ENCODE measurements at places on chromosomes 1 and 21.

- DNase-seq: no peak
Observed at GRCh38 chr1:57325117-57325516, 98.7 kb downstream of the DAB1 start.

GRCh38 chr1:222994511-222995235, 148.4 kb downstream of the TLR5 start:
- DNase-seq: no peak

DNA sequence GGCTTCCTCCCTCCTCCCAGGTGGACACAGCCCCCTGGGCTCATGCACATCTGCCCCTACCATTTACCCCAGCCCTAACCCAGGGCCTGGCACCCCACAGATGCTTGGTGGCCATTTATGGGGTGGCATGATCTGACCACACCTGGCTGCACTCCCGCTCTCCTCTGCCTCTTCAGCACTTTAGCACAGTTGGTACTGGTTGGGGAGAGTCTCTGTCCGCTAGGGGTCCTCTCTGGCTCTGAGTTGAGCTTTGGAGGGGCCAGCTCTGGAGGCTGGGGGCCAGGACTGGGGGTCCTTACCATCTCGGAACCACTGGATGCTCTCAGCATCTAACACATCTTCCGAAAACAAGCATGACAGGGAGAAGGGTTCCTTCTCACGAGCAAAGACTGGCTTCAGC, 17.4 kb downstream of the MYOM3 start:
- DNase-seq: no peak

GRCh38 chr1:94832446-94832845, 12.3 kb downstream of the SLC44A3 start:
- no peak for DNase-seq

GRCh38 chr1:153640861-153641260, 7.0 kb downstream of the CHTOP start:
- no peak for DNase-seq

DNA sequence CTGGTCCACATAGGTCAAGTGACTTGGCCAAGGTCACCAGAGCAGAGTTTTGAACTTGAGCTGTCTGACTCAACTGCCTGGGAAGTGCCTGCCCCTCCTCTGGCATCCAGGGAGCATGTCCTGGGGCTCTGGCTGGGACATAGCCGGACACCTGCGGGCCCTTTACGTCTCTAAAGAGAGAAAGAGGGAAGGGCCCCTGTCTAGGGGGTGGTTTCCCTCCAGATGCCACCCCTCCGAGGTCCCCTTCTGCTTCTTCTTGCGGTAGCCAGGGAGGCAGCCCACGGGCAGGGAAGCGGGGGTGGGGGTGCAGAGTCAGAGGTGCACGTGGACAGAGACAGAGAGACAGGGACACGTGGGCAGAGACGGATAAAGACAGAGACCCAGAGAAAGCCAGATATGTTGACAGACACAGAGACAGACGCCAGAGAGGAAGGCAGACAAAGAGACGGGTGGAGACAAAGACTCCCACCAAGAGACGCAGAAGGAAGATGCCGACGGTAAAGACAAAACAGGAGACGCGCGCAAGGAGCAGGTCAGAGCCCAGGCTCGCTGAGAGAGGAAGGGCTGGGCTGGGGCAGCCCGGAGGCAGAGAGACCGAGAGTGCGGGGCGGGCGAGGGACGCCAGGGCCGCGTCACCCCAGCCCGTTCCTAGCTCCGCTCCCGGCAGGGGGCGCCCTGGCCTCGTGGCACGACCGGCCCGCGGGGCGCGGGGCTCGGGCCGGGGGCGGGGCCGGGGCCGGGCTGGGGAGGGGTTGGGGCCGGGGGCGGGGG, 458 bp upstream of the ALPL start:
- peak; percentile 51 for DNase-seq
